ENCODE measurements at places on chromosomes 16 and 17.

- DNase-seq = no peak
Measured at GRCh38 chr16:534856-535445, 7.4 kb downstream of the CAPN15 start.

- DNase-seq = no peak
Measured at GRCh38 chr17:6514371-6514770, 42.0 kb downstream of the PITPNM3 start.

GRCh38 chr16:74111456-74111982 lies 185.1 kb upstream of the PSMD7 start:
- no peak for DNase-seq

- DNase-seq = no peak
Measured at GRCh38 chr16:87451563-87452210, 41.1 kb downstream of the ZCCHC14 start.

GRCh38 chr16:56743840-56744239 lies 13.9 kb downstream of the NUP93 start:
- DNase-seq = peak; percentile 89

DNA sequence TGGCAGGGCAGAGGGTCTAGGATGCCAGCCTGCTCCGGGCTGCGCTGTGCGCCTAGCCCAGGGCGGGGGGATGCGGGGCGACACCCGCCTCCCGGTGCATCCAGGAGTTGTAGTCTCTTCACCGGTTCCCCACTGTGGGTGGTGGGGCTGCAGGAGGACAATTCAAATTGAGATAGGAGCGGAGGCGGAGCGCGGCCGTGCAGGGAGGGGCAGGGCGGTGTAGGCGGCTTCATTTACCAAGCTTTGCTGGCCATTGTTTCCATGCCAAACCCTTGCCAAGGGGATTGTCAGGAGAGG lies 2047.4 kb downstream of the TP53TG3F start:
- no peak for DNase-seq

DNA sequence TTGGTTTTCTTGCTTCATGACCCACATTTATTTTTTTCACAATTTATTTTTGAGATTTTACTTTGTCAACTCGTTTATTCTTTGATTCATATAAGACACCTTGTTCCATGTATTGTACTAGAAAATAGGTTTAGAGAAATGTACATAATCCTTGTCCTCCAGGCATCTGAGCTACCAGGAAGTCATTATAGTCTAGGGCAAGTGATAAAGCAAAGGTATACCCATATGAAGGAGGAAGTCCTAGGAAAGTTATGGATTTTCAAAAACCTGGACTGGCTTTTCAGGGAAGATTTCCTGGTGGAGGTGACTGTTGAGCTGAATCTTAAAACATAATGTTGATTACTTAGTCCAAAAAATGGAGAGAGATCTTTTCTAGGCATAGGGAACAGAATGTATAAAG lies 98.8 kb upstream of the SHISA6 start:
- no peak for DNase-seq

- no peak for DNase-seq
Measured at GRCh38 chr16:29959293-29959692, 2.6 kb upstream of the TMEM219 start.

GRCh38 chr16:30009990-30010843 lies 610 bp downstream of the DOC2A start:
- no peak for DNase-seq

All from EL (cell line).